Natural killer cell treated with Interleukin-12 subunit alpha and Interleukin-12 subunit beta and Interleukin-15 and Interleukin-18, amount 100 ng/mL, for 72 hours (primary cell): ENCODE measurements at places on chromosomes 11 and 22.

DNA sequence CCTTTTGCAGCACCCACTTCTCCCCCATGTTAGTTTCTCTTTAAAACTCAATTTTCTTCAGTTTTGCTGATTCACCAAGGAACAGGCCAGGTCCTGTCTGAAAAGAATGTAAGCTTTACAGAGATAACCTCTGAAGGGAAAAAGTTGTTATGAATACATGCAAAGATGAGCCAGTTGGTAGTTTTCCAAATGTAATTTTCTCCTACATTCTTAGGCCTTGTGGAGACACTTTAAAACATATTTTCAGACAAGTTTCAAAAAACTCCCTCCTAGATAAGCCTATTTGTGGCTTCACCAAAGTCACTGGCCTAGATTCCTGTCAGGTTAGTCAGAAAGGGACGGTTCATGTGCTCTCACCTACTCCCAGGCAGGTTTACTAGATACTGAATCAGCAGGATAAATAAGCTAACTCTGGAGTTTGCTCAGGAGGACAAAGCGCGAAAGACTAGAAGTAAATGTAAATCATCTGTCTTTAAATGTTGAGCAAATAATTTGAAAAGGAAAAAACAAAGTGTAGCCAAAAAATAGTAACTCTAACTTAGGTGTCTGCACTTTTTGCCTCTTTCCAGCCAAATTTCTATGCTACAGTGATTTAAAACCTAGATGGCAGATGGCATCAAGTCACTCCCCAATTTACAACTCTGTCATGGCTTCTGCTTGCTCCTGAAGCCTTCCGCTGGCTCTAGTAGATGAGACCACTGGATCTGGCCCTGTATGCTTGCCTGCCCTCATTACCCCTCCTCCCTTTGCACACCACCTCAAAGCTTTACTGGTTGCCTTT, 4.9 kb upstream of the ATP6V1E1 start:
- no peak for DNase-seq

- no peak for DNase-seq
Measured at GRCh38 chr11:130209954-130210854, 50.6 kb downstream of the ST14 start.

- no peak for DNase-seq
Measured at GRCh38 chr22:36344106-36344827, 43.5 kb downstream of the MYH9 start.

- DNase-seq, result no peak
Measured at GRCh38 chr11:7314811-7315604, 63.3 kb downstream of the SYT9 start.

- DNase-seq, result no peak
Measured at GRCh38 chr22:18083406-18083805, 5.6 kb downstream of the PEX26 start.

GRCh38 chr11:79045800-79046304, 395.0 kb downstream of the TENM4 start:
- no peak for DNase-seq

- no peak for DNase-seq
Measured at GRCh38 chr11:45322111-45322705, 36.1 kb upstream of the SYT13 start.

DNA sequence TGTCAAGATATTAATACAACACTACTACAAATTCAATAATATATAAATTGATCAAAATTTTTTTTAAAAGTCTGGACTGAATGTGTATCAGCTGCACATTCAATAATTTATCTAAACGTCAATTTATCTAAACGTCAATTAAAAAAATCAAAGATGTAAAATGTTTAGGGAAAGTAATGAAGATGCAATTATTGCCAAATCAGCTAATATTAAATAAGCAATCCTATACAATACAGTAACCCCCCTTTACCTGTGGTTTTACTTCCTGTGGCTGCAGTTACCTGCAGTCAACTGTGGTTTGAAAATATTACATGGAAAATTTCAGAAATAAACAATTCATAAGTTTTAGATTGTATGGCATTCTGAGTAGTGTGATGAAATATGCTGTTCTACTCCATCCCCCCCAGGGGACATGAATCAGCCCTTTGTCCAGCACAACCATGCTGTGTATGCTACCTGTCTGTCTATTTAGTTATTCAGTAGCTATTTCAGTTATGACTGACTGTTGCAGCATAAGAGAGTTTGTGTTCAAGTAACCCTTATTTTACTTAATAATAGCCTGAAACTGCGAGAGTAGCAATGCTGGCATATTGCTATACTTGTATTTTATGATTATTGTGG, 72.2 kb downstream of the CWF19L2 start:
- DNase-seq, result no peak

DNA sequence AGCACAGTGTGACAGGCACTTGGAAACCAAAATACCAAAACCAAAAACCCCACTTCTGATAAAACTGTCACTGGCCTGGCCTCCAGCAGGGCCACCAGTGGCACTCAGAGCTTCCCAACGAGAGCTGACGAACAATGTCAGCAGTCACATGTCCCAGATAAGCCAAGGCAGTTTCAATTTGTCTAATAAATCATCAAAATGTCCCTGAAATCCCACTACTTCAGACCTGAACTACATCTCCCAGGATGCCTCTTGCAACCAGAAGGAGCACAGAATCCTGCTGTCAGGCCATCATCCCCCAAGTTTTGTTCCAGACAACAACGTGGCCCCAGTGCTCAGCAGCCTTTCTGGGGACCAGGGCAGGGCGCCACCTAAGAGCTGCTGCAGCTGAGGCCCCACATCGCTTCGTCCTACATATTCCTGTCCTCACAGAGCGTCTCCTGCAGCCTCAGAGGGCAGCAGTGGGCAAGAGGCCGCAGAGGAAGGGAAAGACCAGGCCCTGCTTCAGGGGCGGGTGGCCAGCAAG, 25.1 kb downstream of the LRFN4 start:
- no peak for DNase-seq

- no peak for DNase-seq
Measured at GRCh38 chr11:23755769-23756168, 741.1 kb upstream of the LUZP2 start.

DNA sequence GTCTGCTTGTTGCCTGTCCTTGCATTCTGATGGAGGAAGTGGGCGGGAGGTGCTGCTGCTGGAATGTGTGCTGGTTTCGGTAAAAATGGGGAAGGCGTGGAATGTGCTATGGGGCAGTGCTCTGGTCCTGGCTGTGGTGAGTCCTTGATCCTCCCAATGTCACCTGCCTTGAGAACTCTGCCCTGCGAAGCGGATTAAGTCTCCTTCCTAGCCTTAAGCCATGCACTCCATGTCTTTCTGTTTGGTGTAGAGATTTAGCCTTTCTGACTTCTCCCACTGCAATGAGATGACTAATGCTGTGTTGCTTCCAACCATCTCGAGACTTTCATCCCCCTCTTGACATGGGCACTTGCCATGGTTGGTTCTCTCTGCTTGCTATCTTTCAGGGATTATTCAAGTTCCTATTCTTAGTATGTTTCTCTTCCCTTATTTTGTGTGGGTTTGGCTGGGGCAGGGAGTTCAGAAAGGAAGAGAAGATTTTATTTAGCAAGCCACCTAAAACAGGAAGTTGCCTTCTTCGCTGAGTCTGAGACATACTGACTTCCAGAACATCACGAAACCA, 687.9 kb downstream of the NTM start:
- DNase-seq, result no peak

DNA sequence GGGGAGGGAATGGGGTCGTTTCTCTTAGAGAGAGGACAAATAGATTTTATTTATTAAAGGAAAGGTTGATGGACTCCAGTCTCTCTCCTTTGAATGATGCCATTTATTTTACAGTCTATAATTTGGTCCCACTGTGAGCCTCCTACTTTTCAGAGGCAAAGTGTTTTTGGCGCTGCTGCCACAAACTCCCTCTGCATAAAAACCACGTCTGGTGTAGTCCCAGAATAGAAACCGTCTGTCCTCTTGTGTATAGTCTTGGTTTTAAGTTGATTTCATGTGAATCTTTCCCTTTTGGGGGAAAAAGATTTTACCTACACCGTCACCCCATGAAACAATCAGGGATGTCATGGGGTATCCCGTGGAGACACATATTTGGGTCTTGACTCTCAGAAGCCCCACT, 143.6 kb upstream of the SEZ6L start:
- DNase-seq, result no peak

DNA sequence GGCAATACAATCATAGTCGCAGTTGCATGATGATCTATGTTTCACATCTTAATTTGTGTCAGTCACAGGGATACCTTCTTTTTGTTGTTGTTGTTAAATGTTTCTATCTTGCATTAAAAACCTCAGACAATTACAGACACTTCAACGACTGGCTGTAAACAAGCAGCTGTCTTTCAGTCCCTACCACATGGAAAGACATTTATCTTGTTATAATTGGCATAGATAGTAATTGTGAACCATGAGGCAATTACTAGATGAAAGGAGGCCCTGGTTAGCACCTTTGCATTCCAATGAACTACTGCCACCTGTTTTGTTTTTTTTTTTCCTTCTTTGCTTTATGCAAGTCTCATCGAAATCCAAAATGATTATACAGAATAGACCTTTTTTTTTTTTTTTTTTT, 416.8 kb downstream of the LRRC4C start:
- DNase-seq, result no peak

- no peak for DNase-seq
Measured at GRCh38 chr11:44979543-44980399, 29.1 kb upstream of the TP53I11 start.

DNA sequence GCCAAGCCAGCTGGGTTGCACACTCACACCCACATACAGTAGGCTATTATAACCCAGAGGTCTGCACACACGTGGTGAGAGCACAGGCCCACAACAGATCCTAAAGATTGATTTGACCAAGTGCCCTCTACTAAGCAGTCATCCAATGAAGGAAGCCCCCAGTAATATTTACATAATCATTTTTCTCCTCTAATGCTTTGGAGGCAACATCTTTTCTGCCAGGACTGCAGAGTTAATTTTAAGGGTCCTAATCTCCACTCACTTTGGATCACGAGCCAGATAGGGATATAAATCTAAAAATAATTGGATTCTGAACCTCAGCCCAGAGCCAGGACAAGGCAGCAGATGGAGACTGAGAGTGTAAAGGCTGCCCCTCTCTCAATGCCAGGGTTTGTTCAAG, 49.1 kb upstream of the MTNR1B start:
- no peak for DNase-seq

- no peak for DNase-seq
Measured at GRCh38 chr11:47467357-47467756, 18.4 kb upstream of the RAPSN start.

- DNase-seq, result no peak
Measured at GRCh38 chr22:29715240-29715639, 4.6 kb upstream of the CABP7 start.

GRCh38 chr22:34036931-34037330, 116.7 kb upstream of the LARGE1 start:
- DNase-seq, result no peak

DNA sequence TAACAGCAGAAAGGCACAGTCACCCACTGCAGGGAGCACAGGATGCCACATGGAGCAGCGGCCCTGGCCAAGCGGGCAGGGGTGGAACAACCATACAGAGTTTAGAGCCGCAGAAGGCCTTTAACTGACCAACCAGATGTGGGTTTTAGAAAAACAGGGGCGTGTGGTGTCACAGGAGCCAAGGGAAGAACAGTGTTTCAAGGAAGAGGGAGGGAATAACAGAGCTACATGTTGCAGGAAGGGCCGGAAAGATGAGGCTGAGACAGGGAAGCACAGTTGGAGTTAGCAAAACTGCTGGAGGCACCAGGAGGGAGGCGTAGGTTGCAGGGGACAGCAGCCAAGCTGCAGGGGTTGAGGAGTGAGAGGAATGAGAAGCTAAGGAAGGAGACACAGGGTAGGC, 7.8 kb upstream of the NAA40 start:
- no peak for DNase-seq

- DNase-seq, result peak; percentile 57
Measured at GRCh38 chr22:20084547-20085413, 4.7 kb downstream of the DGCR8 start.

DNA sequence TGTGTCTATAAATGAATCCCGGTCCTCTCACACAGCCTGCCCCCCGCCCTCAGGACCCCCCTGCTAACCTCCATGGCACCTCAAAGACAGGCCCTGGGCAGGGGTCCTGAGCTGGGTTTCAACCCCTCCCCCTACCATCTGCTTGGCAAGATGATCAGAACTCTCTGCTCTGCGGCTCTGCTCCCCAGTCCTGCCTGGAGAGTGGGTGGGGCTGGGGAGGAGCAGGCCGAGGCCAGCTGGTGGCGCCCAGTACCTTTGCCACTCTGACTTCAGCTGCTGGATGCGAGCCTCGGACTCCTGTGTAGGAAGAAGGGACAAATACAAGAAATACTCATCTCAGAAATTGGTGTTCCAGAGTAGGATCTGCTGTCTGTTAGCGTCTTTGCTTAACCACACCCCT, 15.0 kb downstream of the SUN2 start:
- DNase-seq, result no peak

DNA sequence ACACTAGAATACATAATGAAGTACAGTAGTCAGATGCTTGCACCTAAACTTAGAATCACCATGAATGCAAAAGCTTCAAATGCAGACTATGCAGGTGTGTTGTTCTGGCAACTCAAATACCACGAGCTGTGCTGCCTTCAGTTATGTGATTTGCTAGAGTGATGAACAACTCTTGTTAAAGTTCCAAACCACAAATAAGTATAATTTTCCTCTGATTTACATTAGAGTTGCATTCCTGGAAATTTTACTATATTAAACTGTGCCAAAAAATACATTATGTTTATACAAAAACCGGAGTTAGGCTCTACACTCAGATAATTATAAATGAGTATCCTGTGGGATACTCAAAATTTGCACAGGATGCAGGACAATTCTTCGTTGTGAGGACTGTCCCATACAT, 3.0 kb downstream of the TMEM218 start:
- no peak for DNase-seq
